Lung (tissue), 17 donors: ENCODE measurements at places on chromosomes 7 and 10. TPM values are rescaled to one million over a fixed set of nuclear protein-coding genes. Genes with fewer than 3 reads are reported as not detected.

ACHE gene
- 8.2 TPM for total RNA-seq

TRPV6 gene
- 0.43 TPM for total RNA-seq

PRPS1L1 gene
- not detected for total RNA-seq

TMEM270 gene
- total RNA-seq = 1.1 TPM

OR2F1 gene
- total RNA-seq = not detected

SNX10 gene
- total RNA-seq = 48.5 TPM

C7orf33 gene
- total RNA-seq = not detected

DKK1 gene
- total RNA-seq = 1.2 TPM

DNA sequence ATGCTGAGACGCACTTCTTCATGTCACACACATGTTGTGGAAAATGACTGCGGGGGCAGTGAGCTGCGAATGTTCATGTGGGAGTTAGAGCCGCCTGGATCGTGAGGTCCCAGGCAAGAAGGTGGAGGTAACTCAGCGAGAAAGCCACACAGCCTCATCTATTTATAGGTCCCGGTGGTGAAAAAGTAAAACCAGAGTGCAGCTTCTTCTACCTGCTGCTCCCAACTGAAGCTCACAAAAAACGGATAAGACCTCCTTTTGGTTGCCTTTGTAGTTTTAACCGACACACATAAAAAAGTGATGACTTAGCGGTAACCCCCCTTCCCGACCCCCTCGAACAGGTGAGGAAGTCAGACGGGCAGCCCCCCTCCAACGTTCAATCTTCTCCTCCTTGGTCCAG lies 276.9 kb downstream of the GATA3 start:
- no peak for DNase-seq

DNA sequence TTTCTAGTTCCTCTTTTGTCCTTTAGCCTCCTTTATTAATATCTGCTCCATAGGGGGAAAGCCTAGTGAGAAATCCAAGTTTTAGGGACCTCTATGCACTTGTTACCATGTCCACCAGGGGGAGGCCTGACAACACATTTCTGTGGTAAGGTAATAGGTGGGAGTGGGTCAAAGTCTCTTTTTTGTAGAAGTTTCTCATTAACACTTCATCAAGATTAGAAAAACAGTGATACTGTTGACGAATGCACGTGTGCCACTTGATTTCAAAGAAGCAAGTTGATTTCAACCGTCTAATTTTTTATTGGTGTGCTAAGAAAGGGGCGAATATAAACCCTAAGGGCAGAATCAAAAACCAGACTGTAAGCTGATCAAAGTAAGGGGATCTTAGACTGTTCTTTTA lies 30.6 kb downstream of the CISD1 start:
- peak; percentile 65 for DNase-seq

- DNase-seq = no peak
These were observed 38.8 kb upstream of the ZNF365 start for GRCh38 chr10:62335326-62335725.

DNA sequence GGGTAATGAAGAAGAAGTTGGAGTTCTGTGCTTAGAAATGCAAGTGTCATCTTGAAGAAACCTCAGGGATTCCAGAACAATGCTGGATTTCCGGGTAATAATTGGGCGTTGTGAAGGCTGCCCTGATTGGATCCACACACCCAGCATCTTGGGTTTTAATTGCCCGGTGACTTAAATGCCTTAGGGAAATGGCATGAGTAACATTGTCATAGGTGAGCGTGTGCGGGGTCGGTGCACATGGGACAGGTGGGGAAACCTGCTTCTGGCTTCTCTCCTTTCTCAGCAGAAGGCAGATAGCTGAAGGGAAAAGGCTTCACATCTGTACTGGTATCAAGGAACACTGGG lies 15.2 kb upstream of the CAMK1D start:
- no peak for DNase-seq

DNA sequence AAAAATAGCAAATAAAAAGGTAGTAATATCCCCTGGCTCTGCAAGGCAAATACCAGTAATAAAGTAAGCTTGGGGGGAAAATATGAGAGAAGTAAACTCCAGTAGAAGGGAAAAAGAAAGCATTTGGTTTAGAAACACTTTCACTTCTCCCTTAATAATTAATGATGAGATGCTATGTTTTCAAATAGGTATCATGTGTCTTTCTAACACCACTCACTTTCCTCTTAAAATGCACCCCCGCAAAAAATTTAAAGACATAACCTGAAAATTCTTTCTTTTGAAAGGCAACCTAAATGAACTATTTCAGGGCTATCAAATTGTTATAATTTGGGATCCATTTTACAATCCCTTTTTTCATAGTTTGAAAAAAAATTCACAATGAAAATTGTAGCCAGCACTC lies 240.3 kb downstream of the SNX10 start:
- no peak for DNase-seq

DNA sequence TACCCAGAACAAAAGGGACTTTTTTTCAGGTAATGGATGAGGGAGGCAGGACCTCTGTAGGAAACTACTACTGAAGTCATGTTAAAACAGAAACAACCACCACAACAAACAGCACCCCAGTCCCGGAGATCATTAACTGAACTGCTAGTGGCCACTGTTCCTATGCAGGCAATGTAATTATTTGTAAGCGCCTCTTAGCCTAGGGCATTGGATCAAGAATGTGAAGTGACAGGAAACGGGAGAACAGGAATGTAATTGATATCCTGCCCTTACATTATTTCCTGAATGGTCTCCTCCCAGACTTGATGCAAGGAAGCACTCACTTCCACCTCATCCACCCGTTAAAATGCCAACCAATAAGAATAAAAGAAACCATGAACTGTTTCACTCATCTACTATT lies 16.7 kb upstream of the GAD2 start:
- DNase-seq = no peak

- DNase-seq = no peak
These were observed 327.4 kb downstream of the SORCS1 start for GRCh38 chr10:106836933-106837663.

DNA sequence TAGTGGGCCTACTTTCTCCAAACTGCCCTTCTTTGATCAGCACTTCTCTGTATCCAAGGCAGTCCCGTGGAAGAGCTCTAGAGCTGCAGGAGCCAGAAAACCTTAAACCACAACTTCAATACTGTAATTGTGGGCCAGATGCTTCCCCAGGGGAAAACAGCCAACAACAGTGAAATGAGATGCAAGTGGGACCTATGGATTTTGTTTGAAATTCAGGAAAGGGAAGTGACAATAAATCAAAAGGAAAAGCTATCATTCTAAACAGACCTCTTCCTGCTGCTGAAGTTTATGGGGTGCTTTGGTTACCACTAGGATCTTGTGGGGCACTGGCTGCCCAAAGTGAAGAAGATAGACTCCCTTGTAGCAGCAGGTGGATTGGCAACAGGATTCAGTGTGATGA lies 1031.7 kb downstream of the LRMDA start:
- no peak for DNase-seq

GRCh38 chr10:111890046-111890445 lies 293.5 kb downstream of the GPAM start:
- no peak for DNase-seq

DNA sequence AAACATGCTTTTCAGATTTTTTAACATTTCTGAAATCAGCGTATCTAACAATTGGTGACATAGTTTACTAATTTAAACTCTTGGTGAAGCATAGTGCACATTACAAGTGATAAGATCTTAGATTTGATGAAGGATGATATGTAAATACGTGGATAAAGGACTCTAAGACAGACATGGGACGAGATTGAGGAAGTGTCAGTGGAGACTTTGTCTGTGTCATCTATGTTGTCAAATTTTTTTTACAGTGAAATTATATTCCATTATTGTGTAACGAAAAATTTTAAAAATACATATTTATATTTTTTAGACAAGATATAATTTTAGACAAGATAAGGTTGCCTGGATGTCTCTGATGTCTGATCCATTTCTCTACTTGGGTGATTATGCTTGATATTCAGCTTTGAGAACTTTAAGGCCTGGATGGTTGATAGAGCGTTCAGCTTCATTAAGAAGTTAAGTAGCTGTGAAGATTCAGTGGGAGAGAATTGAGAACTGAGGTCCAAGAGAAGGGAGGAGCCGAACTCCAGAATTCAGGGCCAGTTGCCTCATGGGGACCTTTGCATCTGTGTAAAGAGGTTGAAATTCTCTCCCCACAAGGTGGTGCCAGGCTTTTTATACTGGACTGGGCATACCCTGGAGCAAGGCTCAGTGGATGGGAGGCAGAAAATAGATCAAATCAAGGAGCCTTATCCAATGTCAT lies 62.7 kb downstream of the KAT6B start:
- no peak for DNase-seq

GRCh38 chr7:117979954-117980497 lies 106.8 kb upstream of the CTTNBP2 start:
- no peak for DNase-seq

GRCh38 chr7:20438694-20439376 lies 108.1 kb downstream of the ITGB8 start:
- DNase-seq = no peak

DNA sequence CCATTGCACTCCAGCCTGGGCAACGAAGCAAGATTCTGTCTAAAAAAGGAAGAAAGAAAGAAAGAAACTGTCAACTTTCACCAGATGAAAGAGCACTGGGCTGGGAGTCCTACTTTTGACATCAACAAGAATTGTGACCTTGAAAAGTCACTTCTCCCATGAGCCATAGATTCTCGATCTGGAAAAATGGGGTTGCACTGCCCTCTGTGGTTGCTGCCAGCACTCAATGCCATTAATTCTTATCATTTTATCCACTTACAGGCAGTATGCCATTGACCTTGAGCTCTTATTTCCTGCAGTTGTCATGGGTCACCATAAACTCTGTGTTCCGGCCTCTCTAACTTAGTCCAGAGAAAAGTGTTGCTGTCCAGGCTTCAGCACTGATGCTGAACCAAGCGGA lies 137.2 kb downstream of the NOC3L start:
- DNase-seq = no peak

- peak; percentile 30 for DNase-seq
These were observed 130.9 kb upstream of the MKLN1 start for GRCh38 chr7:131196803-131197202.

- DNase-seq = no peak
These were observed 417.9 kb downstream of the ANKRD7 start for GRCh38 chr7:118642396-118642795.

- no peak for DNase-seq
These were observed 107.3 kb downstream of the SMURF1 start for GRCh38 chr7:99036546-99037111.

- no peak for DNase-seq
These were observed 190.6 kb downstream of the TMEM178B start for GRCh38 chr7:141264511-141264910.

- peak; percentile 24 for DNase-seq
These were observed 493.0 kb downstream of the LRMDA start for GRCh38 chr10:75924309-75924902.

- DNase-seq = no peak
These were observed 38.4 kb upstream of the PHYHIPL start for GRCh38 chr10:59138052-59138451.

- no peak for DNase-seq
These were observed 2.1 kb upstream of the LRMDA start for GRCh38 chr10:75429159-75429827.

- DNase-seq = no peak
These were observed 112.9 kb downstream of the KIF20B start for GRCh38 chr10:89814278-89814677.

- no peak for DNase-seq
These were observed 14.3 kb downstream of the RHEB start for GRCh38 chr7:151505433-151505832.

DNA sequence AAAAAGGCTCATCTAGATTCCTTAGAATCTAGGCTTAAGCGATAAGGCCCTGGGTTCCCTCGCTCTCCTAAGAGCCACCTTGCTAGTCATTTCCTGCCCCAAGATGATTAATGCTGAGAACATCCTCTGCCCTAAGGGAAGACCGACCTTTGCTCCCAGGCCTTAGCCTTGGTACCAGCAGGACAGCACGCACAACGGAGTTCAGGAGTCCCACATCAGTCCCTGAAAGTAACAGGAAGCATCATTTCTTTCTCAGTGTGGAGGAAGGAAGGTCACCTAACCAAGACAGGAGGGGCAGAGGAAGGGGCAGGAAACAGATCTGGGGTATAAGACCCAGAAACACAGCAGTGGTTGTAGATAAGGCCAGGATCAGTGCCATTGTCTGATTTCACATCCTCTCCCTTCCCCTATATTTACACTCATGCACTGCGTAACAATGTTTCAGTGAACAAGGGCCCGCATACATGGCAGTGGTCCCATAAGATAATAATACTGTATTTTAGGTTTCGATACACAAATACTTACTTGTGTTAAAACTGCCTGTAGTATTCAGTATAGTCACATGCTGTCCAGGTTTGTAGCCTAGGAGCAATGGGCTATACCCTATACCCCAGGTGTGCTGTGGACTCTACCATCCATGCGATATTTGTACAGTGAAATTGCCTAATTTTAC lies 8.1 kb upstream of the FAM107B start:
- DNase-seq = peak; percentile 70

DNA sequence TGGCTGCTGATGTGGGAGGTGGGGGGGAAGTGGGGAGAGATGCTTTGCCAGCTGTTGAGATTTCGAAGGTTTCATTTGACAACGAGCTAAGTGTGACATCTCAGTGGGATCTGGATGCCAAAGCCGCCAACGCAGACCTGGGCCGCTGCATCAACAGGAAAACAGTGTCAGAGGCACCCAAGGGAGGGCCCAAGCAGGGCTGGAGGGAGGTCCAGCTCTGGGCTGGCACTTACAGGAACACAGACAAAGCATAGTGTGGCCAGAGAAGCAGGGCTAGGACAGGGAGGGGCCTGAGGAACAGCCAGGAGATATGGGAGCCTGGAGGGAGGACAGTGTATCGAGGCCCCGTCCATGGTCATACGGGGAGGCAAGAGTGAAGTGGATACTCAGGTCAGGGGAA lies 73.1 kb downstream of the GTF2IRD1 start:
- DNase-seq = no peak

DNA sequence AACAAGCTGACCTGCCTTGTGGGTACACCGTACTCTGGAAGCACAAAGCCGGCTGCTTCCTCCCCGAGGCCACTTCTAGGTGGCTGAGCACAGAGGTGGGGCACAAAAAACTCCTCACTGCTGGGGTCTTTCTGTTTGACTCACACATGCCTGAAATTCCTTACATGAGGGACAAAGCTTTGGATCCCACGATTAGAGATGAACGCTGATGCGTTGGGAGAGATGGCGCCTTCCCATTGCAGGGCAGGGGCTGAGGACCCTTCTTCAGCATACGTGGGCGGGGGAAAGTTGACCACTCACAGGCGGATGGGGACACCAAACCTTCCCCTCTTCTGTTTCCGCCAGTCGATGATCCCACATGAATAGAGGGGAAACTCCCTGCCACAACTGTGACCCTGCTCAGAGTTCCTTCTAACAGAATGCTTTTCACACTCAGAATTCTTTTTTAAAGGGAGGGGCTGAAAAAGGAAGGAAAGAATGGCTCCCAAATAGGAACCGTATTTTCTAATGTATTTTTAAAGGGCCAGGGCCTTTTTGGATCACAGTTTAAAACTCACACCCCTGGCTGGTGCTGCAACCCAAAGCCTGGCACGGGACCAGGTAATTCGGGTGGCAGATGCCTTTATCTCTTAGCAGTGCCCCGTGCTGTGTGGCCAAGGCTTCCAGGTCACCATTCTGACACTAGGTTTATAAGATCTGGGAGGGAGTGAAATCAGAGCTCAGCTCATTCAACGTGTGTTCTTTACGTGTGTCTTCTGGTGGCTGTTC lies 134.0 kb downstream of the PRKAG2 start:
- DNase-seq = no peak

- peak; percentile 54 for DNase-seq
These were observed 134.9 kb upstream of the CACNA2D1 start for GRCh38 chr7:82578430-82578829.
